Vagina (tissue), 2 donors: ENCODE measurements at places on chromosomes 11 and 22. TPM values are rescaled to one million over a fixed set of nuclear protein-coding genes. Genes with fewer than 3 reads are reported as not detected.
A peak's percentile ranks its signal among the peaks of the same experiment; 100 is the strongest.

DNA sequence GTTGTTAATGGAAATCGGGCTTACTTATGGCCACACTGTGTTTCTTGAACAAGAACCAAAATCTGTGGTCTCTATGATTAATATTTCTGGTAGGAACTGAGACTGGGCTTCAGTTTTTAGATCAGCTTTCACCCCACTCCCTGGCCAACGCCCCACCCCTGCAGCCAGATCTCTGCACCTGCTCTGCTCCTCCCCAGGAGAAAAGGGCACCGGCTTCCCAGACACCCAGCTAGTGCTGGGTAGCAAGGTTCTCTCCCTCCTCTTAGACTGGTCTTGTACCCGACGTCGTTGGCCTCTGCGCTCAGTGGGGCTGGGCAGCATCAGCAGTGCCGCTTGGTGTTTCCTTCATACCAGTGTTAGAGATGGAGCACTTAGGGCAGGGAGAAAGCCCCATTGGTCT lies 17.0 kb upstream of the CTTN start:
- DNase-seq, result no peak

GRCh38 chr11:122656631-122657101 lies 1.1 kb downstream of the UBASH3B start:
- DNase-seq, result no peak

The OR8D1 gene
- total RNA-seq, result not detected

GRCh38 chr22:24848559-24849168 lies 42.7 kb downstream of the SGSM1 start:
- no peak for DNase-seq

GRCh38 chr22:24201681-24202614 lies 20.7 kb downstream of the SUSD2 start:
- no peak for DNase-seq

The KDELR3 gene
- total RNA-seq, result 3.9 TPM

GRCh38 chr11:74707182-74707581 lies 24.0 kb downstream of the CHRDL2 start:
- DNase-seq, result no peak

DNA sequence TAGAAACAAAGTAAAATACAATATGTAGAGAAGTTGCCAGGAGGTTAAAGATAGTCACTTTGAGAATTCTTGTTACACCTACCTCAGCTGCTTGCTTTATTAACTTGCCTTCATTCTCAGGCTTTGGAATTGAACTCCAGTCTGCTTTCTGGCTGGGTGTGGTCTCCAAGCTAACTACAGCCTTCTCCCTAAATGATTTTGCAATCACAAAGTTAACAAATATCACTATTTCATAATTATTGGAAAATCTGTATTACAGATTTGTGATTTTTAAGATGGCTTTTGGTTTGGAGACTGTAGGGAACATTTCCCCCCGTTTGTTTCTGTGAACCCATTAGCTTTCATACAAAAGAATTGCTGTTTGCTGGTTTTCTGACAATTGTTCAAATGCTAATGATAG lies 2.2 kb downstream of the PLAAT5 start:
- no peak for DNase-seq

DNA sequence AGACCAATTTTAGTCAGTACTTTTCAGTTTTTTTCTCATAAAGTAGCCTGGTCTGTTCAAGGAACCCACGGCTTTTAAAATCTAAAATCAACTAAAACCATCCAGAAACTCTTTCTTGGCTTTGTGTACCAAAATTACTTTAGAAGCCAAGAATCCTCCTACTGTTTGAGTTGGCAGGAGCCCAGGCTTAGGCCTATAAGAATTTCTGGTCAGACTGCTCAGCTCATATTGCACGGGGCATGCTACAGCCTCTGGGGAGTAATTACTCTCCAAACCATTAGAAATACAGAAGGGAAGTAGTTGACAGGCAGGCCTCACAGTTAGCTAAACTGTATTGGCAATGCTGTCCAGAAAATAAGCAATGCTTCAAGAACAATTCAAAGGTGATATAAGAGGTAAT lies 1862.9 kb upstream of the RAG2 start:
- no peak for DNase-seq

The KDM4D gene
- 0.25 TPM for total RNA-seq

The USP2 gene
- total RNA-seq, result 2.5 TPM

DNA sequence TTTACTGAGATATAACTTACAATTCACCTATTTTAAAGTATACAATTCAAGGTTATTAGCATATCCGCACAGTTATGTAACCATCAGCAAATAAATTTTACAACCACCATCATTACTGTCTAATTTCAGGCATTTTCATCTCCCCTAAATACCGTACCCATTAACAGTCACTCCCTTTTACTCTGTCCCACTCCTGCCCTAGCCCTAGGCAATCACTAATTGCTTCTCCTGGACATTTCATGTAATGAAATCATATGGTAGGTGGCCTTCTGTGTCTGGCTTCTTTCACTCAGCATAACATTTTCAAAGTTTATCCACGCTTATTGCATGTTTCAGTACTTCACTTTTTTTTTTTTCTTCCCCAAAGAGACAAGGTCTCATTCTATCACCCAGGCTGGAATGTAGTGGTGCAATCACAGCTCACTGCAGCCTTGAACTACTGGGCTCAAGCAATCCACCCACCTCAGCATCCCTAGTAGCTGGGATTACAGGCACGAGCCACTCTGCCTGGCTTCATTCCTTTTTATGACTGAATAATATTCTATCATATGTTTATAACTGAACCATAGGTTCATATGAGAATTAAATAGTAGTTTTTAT lies 61.4 kb upstream of the CHRM4 start:
- no peak for DNase-seq

DNA sequence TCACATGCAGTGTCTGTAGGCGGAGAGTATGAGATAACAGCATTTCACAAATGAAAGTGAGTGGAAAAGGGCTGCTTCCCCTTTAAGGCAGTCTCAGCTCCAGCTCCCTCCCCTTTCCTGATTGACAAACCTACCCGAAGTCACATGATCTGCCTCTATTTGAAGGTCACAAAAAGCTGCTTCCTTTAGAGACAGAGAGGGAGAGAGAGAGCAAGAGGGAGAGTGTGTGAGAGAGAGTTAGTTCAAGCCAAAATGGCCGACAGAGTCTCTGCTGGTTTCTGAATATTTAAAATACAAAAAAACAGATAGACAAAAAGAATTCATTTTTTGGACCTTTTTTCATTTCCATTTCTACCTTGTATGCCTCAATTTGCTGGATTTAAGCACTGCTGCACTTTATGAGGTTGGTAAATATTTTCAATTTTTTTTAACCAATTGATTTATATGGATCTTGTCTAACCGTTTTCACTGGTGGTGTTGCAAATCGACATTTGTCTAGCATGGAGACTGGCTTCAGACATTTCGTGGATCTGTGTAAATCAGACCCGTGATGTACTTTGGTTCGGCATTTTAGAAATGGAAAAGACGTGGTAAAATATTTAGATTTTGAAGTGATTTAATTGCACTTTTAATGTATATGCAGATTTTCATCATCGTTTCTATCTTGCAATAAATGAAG lies at the start of gene TNRC6B:
Gene TNRC6B, plus strand, starts transcription at position 188 of the 679 bp plus-strand sequence. Its CDS starts 211 bp downstream, at position 399.
- no peak for DNase-seq

GRCh38 chr11:116231543-116231942 lies 541.2 kb downstream of the BUD13 start:
- no peak for DNase-seq

DNA sequence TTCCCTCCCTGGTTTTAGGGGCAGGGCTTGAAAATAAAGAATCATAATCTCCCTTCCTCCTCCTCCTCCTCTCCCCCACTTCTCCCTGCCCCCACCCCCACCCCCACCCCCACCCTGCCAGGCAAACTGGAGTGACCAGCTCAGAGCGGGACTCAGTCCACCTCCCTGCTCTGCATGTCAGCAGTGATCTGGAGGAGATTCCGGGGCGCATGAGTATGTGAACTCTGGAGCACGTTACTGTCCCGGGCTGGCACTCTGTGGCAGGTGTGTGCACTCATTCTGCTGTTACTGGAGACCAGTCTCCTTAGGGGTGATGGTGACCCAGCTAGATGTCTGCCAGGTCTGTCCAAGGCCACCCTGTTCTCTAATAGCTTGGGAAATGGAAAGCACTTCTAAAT lies 33.9 kb downstream of the MARK2 start:
- DNase-seq, result no peak

The MPPED2 gene
- total RNA-seq, result 4.4 TPM

The TMEM132A gene
- 6.1 TPM for total RNA-seq

DNA sequence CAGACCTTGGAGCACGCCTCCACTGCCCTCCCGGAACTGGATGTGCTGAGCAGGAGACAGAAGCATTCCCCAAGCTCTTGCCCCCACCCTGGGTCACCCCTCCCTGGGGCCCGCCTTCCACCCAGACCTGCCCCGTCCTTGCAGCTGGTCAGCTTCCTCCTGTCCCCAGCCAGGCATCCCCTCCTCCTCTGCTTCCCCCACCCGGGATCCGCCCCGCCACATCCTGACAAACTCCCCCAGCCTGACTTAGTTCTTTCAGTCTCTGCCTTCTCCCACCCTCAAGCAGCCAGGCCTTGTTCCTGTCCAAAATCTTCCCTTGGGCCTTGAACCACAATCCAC lies 1.1 kb upstream of the PLXNB2 start:
- no peak for DNase-seq

GRCh38 chr11:92707173-92707619 lies 262.3 kb upstream of the MTNR1B start:
- DNase-seq, result no peak

The HBG2 gene
- not detected for total RNA-seq

- no peak for DNase-seq
Measured at GRCh38 chr22:21948824-21949568, 3.7 kb downstream of the PPM1F start.

GRCh38 chr11:65454696-65455456 lies 32.3 kb downstream of the NEAT1 start:
- no peak for DNase-seq

The SAA1 gene
- total RNA-seq, result 60.4 TPM

GRCh38 chr11:125063429-125064043 lies 431 bp downstream of the SLC37A2 start:
- DNase-seq, result no peak

- DNase-seq, result no peak
Measured at GRCh38 chr11:22244986-22245592, 52.2 kb downstream of the ANO5 start.

The RAB3IL1 gene
- 32.2 TPM for total RNA-seq

GRCh38 chr22:47607486-47607885 lies 845.0 kb downstream of the TBC1D22A start:
- DNase-seq, result no peak

DNA sequence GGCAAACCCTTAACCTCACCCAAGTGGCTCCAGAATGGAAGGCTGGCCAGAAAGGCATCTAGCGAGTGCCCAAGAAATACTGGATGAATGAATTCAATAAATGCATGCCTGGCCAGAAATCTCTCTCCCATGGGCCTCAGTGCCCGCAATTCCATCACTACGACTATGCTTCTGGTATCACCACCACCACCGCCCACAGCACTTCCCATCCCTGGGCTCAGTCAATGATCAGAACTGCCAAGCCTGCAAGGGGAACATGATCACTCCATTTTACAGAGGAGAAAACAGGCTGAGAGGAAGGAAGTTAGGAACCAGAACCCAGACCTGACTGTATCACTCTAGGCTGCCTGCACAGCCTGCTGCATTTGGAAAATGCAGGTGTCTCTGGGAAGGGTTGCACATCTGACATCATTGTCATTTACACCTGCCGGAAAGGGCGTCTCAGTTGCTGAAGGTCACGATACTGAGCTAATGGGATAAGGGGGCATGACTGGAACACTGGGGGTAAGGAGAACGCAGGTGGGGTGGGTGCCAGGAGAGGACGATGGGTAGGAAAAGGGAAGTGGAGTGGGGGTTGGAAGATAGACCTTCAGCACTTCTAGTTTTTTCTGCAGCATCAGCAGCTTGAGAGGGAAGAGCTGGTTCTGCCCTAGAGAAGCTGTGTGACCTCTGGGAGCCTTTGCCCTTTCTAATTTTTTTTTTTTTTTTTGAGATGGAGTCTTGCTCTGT lies 3.2 kb downstream of the GPR152 start:
- DNase-seq, result no peak

The CPT1B gene
- total RNA-seq, result 29.2 TPM

GRCh38 chr11:119828819-119829218 lies 99.8 kb upstream of the NECTIN1 start:
- DNase-seq, result no peak

- no peak for DNase-seq
Measured at GRCh38 chr22:43849731-43850130, 12.6 kb downstream of the SULT4A1 start.

The TSGA10IP gene
- not detected for total RNA-seq

The ZNF143 gene
- total RNA-seq, result 36.6 TPM

The RAPSN gene
- total RNA-seq, result not detected

GRCh38 chr22:28025866-28026575 lies 107.0 kb upstream of the PITPNB start:
- DNase-seq, result no peak

- DNase-seq, result peak; percentile 87
Measured at GRCh38 chr22:19291580-19292457, at the start of gene CLTCL1. Gene CLTCL1, minus strand, starts transcription at chr22:19291719. Its CDS starts 78 bp downstream, at chr22:19291641.

- DNase-seq, result no peak
Measured at GRCh38 chr22:45585437-45585755, 82.7 kb downstream of the FBLN1 start.

The DRD4 gene
- 1.2 TPM for total RNA-seq

The ANGPTL5 gene
- total RNA-seq, result not detected

- no peak for DNase-seq
Measured at GRCh38 chr11:79931692-79932091, 490.9 kb upstream of the TENM4 start.

GRCh38 chr22:25085930-25086901 lies 113.4 kb upstream of the CRYBB3 start:
- no peak for DNase-seq

GRCh38 chr11:88507771-88508417 lies 170.4 kb upstream of the CTSC start:
- no peak for DNase-seq

The APOL4 gene
- total RNA-seq, result 4.2 TPM

DNA sequence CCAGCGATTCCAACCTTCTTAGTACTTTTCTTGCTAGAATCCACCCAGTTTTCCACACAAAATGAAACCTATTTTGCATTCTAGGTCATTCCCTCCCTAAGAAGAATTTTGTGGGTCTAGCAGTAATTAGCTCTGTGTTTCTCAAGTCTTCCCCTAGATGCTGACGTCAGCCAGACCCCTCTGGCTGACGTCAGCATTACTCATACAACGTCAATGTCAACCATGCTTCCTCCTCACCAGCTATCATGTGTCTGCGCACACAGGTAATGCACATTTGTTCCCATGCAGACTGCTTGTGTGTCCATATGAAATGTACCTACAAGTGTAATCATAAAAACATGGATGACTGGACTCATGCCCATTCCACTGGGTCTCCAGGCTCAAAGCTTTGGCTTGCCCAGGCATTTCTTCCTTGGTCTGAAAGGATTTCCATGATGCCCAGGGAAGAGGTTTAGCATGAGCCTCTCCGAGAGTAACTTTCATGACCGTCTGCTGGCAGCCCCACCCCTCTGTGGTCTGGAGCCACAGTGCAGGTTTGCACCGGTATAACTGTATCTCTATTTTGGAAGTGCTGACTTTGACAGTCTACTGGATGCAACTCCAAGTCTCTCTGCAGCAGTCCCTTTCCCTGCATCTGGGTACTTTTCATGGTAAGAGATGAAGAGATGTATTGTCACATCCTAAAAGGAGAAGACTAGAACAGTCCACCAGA lies 58.6 kb downstream of the DSCAML1 start:
- DNase-seq, result no peak
